Glomerular endothelial cell (primary cell): ENCODE measurements at places on chromosomes 2 and 18. TPM values are rescaled to one million over a fixed set of nuclear protein-coding genes. Genes with fewer than 3 reads are reported as not detected.

The SLC9A4 gene
- not detected in 2 replicates for total RNA-seq

- DNase-seq = no peak
Measured at GRCh38 chr2:209499069-209499468, 75.2 kb downstream of the MAP2 start.

The POTEC gene
- total RNA-seq = not detected in 2 replicates

DNA sequence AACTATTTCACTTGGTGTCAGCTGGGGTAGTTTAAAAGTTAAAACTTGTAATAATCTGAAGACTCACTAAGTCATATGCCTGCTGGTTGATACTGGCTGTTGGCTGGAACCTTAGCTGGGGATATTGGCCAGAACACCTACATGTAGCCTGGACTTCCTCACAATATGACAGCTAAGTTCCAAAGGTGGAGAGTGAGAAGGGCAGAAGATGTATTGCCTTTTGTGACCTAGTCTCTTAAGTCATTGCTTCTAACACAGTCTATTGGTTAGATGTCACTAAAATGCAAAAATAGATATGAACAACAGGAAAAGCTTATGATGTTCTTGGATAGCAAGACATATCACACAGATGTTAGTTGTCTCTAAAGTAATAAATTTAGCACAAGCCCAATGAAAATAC, 113.2 kb upstream of the CHAC2 start:
- DNase-seq = no peak

The ANO7 gene
- total RNA-seq = 0.68 and 1.4 TPM in 2 replicates

The DOK6 gene
- total RNA-seq = 1.1 and 1.2 TPM in 2 replicates
